ENCODE measurements at places on chromosomes 12 and 14.

DNA sequence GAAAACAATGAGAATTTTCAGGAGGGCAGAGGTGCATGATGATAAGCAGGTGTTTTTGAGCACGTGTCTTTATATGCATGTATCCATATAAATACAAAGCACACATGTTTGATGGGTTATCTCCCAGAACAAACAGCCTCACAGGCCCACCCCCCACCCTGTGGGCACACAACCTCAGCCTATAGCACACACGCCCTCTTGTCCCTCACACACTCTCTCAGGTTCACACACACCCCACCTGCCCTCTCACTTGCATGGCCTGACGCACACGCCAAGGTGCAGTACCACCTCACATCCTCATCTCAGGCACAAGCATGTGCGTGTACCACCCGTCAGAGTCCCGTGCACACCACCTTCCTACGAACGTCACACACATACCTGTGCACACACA, 8.6 kb upstream of the KRT8 start:
- no peak for DNase-seq

DNA sequence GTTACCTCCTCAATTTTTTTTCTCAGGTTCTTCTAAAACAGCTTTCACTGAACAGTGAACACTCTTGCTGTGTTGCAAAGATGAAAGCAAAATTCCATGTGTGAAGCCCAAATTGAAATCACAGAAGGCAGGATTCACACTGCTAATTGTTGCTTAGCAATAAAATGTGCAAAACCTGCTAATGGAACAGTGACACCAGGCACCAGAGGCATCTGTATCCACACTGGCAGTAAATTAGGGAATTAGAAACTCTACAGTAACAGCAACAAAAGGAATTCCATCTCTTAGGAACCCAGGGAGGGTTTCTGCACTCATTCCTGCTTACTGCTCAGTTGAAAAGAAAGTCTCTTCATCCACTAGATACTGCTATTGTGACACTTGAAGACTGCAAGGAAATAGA, 202.3 kb downstream of the GXYLT1 start:
- no peak for DNase-seq

DNA sequence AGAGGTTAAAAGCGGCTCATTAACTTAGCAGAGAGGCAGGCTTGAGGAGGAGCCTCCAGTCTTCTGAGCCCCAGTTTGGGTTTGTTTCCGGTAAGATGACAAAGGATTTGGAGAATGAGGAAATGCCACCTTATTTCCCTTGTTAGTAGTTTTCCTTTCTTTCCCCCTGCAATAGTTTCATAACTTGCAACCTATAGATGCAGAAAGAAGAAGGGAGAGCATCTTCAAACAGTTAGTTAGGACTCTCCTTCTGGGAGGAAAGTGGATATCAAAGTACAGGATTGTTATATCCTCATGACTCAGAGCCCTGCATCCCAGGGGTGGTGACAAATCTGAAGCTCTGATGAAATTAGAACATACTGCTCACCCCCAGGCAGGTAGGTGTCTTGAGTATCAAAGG, 180.7 kb upstream of the SLC38A2 start:
- no peak for DNase-seq

- no peak for DNase-seq
Measured at GRCh38 chr14:99598774-99599173, 5.2 kb downstream of the CCDC85C start.

GRCh38 chr12:129483111-129483893, 420.5 kb downstream of the TMEM132D start:
- DNase-seq: no peak

GRCh38 chr12:113684053-113684907, 212.6 kb upstream of the LHX5 start:
- DNase-seq: no peak

GRCh38 chr14:101184104-101184455, 280.6 kb upstream of the RTL1 start:
- DNase-seq: peak; percentile 43

- DNase-seq: no peak
Measured at GRCh38 chr14:52067873-52068614, 815 bp downstream of the NID2 start.

GRCh38 chr14:94394581-94395207, 6.3 kb upstream of the SERPINA1 start:
- no peak for DNase-seq

GRCh38 chr14:103736546-103737431, 21.2 kb downstream of the ZFYVE21 start:
- peak; percentile 31 for DNase-seq

GRCh38 chr12:95099270-95099790, 25.9 kb upstream of the NR2C1 start:
- no peak for DNase-seq

DNA sequence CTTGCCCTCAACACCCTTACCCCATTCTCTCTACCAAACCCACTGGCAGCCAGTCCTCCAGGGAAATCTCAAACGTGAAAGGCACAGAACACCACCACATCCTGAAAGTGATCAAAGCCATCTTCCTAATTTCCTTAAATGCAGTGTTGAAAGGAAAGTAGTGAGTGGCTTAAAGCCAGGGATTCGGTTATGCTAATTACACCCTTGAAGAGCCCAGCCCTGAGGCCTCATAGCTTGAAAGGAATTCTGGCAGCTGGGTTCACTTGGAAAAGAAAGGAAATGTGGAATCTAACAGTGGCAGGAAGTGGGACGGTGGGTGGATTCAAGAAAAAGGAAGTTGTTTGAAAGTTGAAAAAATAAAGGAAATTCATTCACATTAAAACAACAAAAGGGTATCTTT, 73.0 kb upstream of the FICD start:
- no peak for DNase-seq

DNA sequence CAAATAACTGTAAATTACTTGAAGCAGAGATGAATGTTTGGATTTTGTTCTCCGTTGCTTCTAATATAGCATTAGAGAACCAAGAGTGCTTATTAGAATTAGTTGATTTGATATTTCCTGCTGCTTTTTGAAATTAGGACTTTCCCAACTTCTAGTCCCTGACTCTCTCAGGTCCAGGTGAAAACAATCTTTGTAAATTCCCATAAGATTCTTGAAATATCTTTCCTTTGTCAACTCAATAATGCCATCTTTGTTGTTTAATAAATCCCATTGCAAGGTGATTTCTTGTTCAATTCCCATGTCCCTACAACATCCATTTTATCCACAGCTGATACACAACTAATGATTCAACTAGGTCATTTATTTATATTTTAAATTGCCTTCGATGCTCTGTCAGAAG, at the start of gene OR4K2:
Gene OR4K2 (plus strand): TSS at position 301 of the 400 bp plus-strand sequence. CDS start 1,126 bp downstream, outside the sequence.
- no peak for DNase-seq

DNA sequence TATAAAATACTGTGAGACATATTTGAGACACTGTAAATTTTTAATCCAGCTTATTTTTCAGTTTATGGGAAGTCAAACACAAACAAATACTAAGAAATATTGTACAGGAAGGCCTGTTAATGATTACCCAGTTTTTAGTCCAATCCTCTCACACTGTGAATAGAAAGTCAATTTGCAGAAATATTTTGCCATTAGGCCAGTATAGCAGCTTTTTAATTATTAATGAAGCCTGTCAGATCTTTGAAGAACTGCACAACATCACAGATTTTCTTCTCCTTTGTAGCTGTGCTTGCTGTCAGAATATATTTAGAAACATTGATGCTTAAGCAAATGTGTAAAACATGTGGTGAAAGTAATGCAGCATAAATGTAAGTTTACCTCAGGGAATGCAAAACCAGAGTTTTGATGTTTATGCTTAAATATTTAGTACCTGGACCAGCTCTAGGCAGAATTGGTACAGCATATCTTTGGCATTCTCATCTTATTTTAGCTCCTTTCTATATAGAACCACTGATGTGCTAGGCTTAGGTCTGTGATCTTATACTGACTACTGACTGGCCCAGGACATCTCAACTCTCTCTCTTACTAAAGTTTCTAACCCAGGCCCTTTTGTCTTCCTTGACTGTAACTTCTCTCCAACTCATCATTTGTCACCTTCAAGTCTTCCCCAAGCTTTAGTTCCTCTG, 230.8 kb upstream of the NAV3 start:
- no peak for DNase-seq

GRCh38 chr12:14993117-14993516, 20.3 kb downstream of the PDE6H start:
- DNase-seq: no peak

DNA sequence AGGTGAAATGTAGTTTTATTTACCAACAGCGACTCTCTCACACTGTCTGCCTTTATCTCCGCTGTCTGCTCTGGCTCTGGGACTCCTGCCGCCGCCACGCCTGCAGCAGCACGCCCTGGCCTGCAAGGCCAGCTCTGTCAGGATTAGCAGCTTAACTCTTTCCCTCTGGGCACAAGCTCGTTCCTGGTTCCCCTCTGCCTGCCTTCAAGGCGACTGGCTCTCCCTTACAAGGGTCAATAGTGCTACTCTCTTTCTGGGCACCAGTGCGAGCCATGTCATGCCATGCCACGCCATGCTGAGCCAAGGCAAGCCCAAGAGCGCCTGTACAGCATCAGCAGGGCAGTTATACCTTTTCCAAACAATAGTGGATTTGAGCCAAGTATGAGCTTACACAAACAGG, 3.6 kb upstream of the CLEC2B start:
- no peak for DNase-seq

DNA sequence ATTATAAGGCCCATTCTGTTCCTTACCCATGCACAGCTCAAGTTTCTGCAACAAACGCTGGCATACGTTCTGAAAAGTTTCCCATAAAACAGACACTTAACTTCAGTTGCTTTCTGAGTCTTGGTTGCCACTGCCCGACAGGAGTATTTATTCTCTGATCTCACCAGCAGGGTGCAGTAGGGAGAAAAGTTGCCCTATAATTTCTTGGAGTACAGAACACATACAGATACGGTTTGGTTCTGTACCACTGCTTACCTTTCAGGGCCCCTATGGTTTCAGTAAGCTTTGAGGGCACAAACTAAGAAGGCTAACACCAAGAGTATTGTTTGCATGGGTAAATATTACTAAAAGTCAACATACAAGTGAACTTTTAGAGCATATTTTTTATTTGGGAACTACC, 77.9 kb downstream of the SPATA7 start:
- no peak for DNase-seq

GRCh38 chr12:59405992-59406391, 189.8 kb upstream of the SLC16A7 start:
- DNase-seq: no peak

DNA sequence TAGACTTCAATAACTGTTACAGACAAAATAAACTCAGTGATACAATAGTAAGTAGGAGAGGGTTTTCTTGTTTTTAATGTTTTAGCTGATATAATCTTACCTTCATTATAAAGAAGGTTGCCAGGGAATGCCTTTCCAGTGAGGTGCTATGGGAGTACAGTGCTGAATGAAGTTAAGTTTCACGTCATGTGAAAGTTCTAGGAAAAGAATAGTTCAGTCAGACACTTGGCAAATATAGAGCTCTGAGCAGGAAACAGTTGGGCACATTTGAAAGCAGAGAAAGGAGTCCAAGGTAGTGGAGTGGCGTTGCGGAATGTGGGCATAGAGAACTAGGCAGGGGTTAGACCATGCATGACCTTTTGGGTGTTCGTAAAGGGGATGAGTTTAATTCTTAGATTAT, 88.6 kb upstream of the DCN start:
- no peak for DNase-seq

DNA sequence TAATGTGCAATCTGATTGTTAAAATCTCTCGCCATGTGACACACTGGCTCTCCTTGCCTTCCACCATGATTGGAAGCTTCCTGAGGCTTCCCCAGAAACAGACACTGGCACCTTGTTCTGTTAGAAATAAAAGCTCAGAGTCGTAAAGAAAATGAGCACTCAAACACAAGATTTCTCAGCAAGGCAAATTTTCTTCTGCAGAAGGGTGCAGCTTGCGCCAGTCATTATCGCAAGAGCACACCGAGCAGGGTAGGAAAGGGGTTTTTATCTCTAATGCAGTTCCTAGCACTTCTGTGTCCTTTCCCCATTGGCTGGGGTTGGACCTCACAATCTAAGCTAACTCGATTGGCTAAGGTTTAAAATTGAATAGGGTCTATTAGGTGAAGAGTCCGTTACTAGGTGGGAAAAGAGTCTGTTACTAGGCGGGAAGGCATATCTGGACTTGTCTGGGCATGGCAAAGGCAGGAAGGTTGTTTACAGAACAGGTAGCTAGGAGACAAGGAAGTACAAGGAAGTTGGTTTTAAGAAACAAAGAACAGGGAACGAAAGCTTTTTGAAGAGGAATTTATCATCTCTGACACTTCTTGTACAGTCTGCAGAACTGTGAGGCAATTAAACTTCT, 62.6 kb upstream of the BICD1 start:
- DNase-seq: no peak

GRCh38 chr12:53090554-53090953, 6.9 kb upstream of the IGFBP6 start:
- no peak for DNase-seq

- DNase-seq: no peak
Measured at GRCh38 chr14:31269634-31270195, 62.1 kb upstream of the HECTD1 start.

GRCh38 chr12:16605642-16606116, 283 bp downstream of the LMO3 start:
- DNase-seq: peak; percentile 52

DNA sequence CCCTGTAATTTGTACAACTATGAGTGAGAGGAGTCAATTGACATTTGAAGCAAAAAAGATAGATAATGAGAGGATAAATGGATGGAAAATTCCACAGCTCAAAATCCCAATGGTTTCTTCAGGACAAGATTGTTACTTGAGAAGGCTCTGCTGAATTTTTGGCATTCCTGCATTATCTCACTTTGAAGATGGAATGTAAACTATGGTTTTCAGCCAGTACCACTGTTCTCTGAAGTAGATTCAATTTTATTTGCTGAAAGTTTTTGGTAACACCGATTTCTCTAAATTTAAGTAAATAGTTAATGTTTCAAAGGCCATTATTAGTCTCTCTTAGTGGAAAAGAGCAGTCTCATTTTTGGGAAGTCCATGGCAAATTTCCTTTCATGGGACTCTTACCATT, 121.9 kb upstream of the SLC38A2 start:
- DNase-seq: no peak

- no peak for DNase-seq
Measured at GRCh38 chr12:87388376-87388775, 640.8 kb downstream of the C12orf50 start.

GRCh38 chr12:124434354-124434753, 133.1 kb downstream of the NCOR2 start:
- DNase-seq: no peak

GRCh38 chr14:24432259-24433131, 2.7 kb downstream of the KHNYN start:
- DNase-seq: no peak

GRCh38 chr12:100608776-100609175, 35.3 kb downstream of the GAS2L3 start:
- no peak for DNase-seq

- no peak for DNase-seq
Measured at GRCh38 chr14:45091710-45092109, 7.8 kb downstream of the PRPF39 start.

GRCh38 chr14:104458845-104459244, 120.7 kb upstream of the C14orf180 start:
- no peak for DNase-seq

DNA sequence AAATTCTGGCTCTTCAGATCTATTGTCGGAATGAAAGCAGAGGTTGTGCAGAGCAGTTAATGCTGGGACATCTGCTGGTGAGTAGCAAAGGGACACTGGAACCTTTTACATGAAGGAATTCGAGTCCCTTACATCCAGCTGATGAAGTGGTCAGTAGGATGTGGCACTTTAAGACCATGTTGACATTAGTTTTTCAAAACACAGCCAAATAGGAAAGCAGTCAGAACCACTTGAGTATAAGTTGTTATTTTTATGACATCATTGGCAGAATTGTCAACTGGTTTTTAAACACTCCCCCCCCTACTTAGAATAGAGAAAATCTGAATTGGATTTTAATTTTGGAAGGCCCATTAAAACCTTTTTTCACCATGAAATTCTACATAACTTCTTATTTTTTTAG, 46.8 kb upstream of the AMN start:
- no peak for DNase-seq

All from right forelimb (tissue), 1 donor.